Adrenal gland (tissue), 19 donors: ENCODE measurements at places on chromosomes 13 and 19. TPM values are rescaled to one million over a fixed set of nuclear protein-coding genes. Genes with fewer than 3 reads are reported as not detected.
A peak's percentile ranks its signal among the peaks of the same experiment; 100 is the strongest.

DNA sequence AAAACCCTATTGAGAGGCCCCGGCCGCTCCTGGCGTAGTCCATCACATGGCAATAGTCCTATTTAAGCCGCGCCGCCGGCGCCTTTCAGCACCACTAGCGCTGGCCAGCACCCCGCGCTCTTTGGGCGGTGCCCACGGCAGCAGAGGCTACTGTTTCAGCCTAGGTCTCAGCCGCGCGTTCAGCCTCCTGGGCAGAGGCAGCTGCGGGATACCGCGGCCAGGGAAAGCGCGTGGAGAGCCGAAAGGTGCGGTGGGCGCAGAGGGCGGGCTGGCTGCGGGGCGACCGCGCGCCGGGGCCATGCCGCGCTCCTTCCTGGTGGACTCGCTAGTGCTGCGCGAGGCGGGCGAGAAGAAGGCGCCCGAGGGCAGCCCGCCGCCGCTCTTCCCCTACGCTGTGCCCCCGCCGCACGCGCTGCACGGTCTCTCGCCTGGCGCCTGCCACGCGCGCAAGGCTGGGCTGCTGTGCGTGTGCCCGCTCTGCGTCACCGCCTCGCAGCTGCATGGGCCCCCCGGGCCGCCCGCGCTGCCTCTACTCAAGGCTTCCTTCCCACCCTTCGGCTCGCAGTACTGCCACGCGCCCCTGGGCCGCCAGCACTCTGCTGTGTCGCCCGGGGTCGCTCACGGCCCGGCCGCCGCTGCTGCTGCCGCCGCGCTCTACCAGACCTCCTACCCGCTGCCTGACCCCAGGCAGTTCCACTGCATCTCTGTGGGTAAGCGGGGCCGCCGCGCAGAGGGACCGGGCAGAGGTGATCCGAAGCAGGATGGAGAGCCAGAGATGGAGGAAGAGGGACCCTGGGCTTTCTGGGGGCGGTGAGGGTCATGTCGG is at the start of gene GSX1:
Gene GSX1, plus strand, starts transcription at position 91 of the 826 bp plus-strand sequence. Its CDS starts 208 bp downstream, at position 299.
- H3K4me3 ChIP-seq: no peak within 1 kb of the TSS
- H3K4me1 ChIP-seq: peaks cover 33% of the 10 kb centered on the region
- H3K27me3 ChIP-seq: peaks cover 98% of the 10 kb centered on the region
- peak; percentile 80 for DNase-seq
- H3K36me3 ChIP-seq: no peaks in the 10 kb centered on the region
- H3K27ac ChIP-seq: no peak within 1 kb of the TSS

DNA sequence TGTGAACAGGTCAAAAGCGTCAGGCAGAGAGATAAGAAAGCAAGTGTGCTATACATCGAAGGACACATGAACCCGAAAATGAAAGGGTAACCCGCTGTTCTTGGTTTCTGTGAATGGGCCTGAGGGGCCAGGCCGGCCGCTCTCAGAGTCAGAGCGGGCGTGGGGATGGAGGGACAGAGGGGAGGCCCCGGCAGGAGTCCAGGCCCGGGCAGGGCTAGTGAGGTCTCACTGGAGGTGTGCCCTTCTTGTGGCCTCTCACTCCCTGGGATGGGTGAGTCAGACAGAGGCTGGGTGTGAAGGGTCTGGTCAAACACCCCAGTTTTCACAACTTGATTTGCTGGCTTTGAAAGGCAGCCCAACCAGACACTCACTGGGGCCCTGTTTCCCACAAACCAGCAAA is 17.4 kb upstream of the NDUFS7 start:
- H3K4me3 ChIP-seq: no peak overlapping the region
- no peaks in the 10 kb centered on the region for H3K27me3 ChIP-seq
- H3K36me3 ChIP-seq: no peaks in the 10 kb centered on the region
- no peak for DNase-seq
- H3K27ac ChIP-seq: no peak overlapping the region

- H3K4me1 ChIP-seq: no peaks in the 10 kb centered on the region
- H3K27me3 ChIP-seq: no peaks in the 10 kb centered on the region
- DNase-seq: no peak
- no peak overlapping the region for H3K27ac ChIP-seq
Measured at GRCh38 chr13:44355621-44356020, 18.0 kb upstream of the SERP2 start.

GRCh38 chr13:50783717-50784290 is 59.7 kb downstream of the DLEU7 start:
- no peaks in the 10 kb centered on the region for H3K36me3 ChIP-seq
- no peak overlapping the region for H3K4me3 ChIP-seq
- no peak overlapping the region for H3K27ac ChIP-seq
- H3K4me1 ChIP-seq: no peaks in the 10 kb centered on the region
- DNase-seq: no peak
- no peaks in the 10 kb centered on the region for H3K27me3 ChIP-seq

DNA sequence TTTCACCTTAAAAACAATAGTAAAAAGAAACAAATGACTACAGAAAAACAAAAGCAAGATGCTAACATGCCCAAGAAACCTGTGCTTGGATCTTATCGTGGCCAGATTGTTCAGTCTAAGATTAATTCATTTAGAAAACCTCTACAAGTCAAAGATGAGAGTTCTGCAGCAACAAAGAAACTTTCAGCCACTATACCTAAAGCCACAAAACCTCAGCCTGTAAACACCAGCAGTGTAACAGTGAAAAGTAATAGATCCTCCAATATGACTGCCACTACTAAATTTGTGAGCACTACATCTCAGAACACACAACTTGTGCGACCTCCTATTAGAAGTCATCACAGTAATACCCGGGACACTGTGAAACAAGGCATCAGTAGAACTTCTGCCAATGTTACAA is 6.0 kb downstream of the CKAP2 start:
- no peaks in the 10 kb centered on the region for H3K27me3 ChIP-seq
- DNase-seq: no peak
- H3K27ac ChIP-seq: no peak overlapping the region
- H3K4me1 ChIP-seq: peaks cover 7% of the 10 kb centered on the region

The KEAP1 gene
- total RNA-seq: 74.8 TPM

The NKPD1 gene
- 0.32 TPM for total RNA-seq

The ZNF580 gene
- total RNA-seq: 50.0 TPM
